NCI-H1417 (cell line): ENCODE measurements at places on chromosomes 7 and 10.
A peak's percentile ranks its signal among the peaks of the same experiment; 100 is the strongest.

DNA sequence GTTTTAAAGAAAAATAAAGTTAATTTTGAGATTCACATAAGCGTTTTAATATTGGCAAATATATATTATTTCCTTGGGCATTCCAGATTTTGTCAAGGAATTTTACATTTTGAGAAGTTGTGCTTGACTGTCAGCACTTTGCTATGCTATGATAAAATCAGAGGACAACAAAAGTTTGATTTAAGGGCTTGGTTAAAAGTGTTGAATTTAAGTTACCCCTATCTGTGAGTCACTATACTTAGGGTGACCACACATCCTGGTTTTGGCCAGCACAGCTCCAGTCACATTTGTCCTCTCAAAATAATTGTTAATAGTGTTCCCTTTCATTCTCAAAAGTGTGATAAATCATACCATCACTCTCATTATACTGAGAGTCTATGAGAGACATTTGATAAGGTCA, 34.2 kb upstream of the ANK3 start:
- DNase-seq: no peak

DNA sequence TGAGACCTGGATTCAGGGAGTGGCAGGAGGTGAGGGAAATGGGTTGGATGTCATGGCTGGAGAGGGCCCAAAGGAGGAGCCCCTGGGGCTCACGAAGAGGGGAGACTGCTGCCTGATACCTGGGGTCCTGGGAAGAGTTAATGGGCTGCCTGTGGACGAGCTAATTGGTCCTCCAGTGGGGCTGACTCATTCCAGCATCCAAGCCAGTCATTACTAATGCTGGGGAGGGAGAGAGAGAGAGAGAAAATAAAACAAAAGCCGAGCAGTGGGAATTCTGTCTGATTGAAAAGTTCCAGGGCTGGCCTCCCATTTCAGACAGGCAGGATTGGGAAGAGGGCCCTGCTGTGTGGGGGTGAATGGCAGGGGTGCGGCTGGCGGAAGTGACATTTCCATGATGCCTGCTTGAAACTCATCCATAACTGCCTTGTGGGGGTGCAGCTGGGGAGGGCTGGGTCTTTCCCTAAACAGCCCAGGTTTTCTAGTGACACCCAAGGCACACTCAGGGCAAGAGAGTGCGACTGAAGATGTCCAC, 297.8 kb downstream of the RPS24 start:
- DNase-seq: no peak

GRCh38 chr7:75688200-75689136, 50.3 kb downstream of the HIP1 start:
- DNase-seq: no peak

DNA sequence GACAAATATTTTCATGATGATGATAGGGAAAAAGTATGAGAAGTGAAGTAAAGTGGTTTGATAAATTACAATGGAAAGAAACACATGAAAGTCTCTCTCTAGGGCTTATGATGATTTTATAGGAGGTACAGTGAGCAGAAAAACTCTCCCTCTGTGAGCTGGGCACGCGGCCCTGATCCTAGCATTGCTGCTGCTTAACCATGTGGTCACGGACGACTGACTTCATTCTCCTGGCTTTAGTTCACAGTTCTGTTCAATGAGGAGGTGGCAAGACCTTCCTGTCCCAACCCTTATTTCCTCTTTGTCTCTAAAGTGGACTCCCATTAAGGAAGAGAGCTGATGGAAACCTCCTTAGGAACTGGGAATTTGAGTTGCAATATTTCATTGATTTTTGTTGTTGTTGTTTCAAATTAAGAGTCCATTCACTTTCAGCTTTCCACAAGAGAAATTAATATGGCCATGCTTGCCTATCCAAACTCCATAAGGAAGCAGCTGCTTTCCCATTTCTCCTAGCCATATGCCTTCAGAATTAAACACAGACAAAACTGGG, 8.2 kb upstream of the PON3 start:
- DNase-seq: peak; percentile 32
